ENCODE measurements at places on chromosomes 5 and 9. TPM values are rescaled to one million over a fixed set of nuclear protein-coding genes. Genes with fewer than 3 reads are reported as not detected.

The TTC23L gene
- 0.32 TPM for total RNA-seq

The COL15A1 gene
- total RNA-seq: 29.7 TPM

The SET gene
- 214 TPM for total RNA-seq

The SLC22A5 gene
- 8.0 TPM for total RNA-seq

The PRDM9 gene
- total RNA-seq: not detected

The SHC3 gene
- total RNA-seq: 7.8 TPM

The MRPL36 gene
- total RNA-seq: 30.0 TPM

The GPX3 gene
- total RNA-seq: 31.2 TPM

The PCDHGA2 gene
- total RNA-seq: 4.2 TPM

The ANXA2R gene
- 3.6 TPM for total RNA-seq

The PCDHGA1 gene
- total RNA-seq: 1.1 TPM

The HTR4 gene
- not detected for total RNA-seq

The PCDHA1 gene
- under 0.01 TPM for total RNA-seq

The SLC9A3 gene
- total RNA-seq: 1.2 TPM

The PHYHD1 gene
- 8.8 TPM for total RNA-seq

The COL23A1 gene
- total RNA-seq: 14.7 TPM

The SLC6A18 gene
- not detected for total RNA-seq
